ENCODE measurements at places on chromosomes 5 and 9. TPM values are rescaled to one million over a fixed set of nuclear protein-coding genes. Genes with fewer than 3 reads are reported as not detected.

CFAP77 gene
- polyA plus RNA-seq = 0.11 TPM

DNA sequence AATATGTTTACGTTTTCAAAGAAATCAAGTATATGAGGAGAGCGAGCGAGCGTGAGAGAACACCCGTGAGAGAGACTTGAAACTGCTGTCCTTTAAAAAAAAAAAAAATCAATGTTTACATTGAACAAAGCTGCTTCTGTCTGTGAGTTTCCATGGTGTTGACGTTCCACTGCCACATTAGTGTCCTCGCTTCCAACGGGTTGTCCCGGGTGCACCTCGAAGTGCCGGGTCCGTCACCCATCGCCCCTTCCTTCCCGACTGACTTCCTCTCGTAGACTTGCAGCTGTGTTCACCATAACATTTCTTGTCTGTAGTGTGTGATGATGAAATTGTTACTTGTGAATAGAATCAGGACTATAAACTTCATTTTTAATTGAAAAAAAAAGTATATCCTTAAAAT, 97.0 kb downstream of the PDE6A start:
- H3K4me1 ChIP-seq = no peaks in the 10 kb centered on the region
- no peaks in the 10 kb centered on the region for H3K27me3 ChIP-seq
- no peak for DNase-seq
- H3K4me3 ChIP-seq = no peak overlapping the region
- H3K27ac ChIP-seq = no peak overlapping the region

DNA sequence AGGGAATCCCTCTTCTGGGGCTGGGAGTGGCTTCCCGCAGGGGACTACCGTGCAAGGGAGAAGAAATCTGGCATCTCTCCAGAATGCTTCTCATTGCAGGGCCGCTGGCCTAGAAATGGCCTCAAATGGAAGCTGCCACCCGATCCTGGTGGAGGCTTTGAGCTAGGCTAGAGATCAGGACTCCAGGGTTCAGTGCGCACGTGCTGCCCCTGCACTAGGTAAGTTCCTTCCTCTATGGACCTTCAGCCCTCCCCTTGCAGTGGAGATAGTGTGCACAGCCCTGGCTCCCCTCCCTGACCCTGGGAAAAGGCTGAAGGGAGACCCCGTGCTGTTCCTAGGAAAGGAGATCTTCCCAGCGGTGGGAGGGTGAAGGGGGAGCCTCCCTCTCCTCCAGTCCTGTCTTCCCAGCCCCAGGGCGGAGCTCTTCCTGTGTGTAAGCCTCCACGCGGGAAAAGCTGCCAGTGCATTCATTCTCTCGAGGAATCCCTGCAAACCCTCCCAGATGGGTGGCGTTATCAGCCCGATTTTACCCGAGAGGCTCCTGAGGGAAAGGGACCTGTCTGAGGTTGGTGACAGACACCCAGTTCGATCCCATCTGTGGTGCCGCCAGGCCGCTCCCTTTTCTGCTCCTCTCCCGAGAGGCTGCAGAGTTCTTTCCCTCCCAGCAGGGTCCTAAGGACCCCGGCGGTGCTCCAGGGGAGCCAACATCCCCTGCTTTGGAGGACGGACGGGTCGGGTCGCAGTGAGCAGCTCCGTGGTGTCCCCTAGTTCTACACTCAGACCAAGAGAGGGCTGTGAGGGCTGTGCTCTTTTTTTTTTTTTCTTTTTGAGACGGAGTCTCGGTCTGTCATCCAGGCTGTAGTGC, 1.4 kb upstream of the CERCAM start:
- DNase-seq = no peak
- H3K4me3 ChIP-seq = no peak overlapping the region
- H3K36me3 ChIP-seq = no peaks in the 10 kb centered on the region
- peaks cover 91% of the 10 kb centered on the region for H3K27me3 ChIP-seq

ZSWIM6 gene
- 9.0 TPM for polyA plus RNA-seq
